ENCODE measurements at places on chromosomes 1 and 21. TPM values are rescaled to one million over a fixed set of nuclear protein-coding genes. Genes with fewer than 3 reads are reported as not detected.
A peak's percentile ranks its signal among the peaks of the same experiment; 100 is the strongest.

DNA sequence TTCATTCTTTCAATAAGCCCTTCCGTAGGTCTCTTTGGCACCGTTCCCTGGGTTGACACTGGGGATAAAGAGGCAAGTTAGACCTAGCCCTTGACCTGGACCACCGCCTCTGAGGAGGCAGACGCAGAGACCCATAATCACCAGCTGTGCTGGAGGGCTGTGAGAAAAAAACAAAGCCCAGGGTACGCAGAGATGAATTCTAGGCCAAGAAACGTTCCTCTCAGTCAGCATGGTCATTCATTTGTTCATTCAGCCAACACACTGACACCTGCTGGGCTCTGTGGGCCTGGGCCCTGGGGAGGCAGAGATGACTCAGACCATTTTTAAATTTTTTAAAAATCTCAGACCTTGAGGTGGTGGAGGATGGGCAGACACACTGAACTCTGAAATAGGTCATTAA, 26.3 kb upstream of the TRABD2B start:
- no peak for DNase-seq

GRCh38 chr1:231926340-231926739, 299.8 kb downstream of the DISC1 start:
- DNase-seq: no peak

DNA sequence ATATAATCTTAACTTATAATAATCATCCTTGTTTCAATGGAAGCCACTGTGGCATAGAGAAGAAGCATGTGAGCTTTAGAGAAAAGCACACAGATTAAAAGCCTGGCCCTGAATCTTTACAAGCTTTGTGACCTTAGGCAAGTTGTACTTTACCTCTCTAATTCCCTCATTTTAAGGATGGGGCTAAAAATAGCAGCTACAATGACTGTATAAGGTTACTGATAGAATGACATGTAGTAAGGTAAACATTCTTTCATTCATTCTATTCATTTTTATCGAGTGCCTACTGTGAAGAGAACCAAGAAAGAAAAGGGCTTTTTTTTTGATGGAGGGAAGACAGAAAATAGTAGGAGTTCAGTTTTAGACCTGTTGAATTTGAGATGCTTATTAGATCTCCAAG, 25.6 kb downstream of the CDKN2C start:
- no peak for DNase-seq

GRCh38 chr1:151837197-151837596, 2.4 kb downstream of the C2CD4D start:
- no peak for DNase-seq

- DNase-seq: peak; percentile 59
These were observed 563 bp upstream of the NFIA start for GRCh38 chr1:61081686-61082310.

GRCh38 chr1:234396871-234397270, 23.6 kb downstream of the COA6 start:
- DNase-seq: no peak

SLC5A9 gene
- not detected for total RNA-seq

DNA sequence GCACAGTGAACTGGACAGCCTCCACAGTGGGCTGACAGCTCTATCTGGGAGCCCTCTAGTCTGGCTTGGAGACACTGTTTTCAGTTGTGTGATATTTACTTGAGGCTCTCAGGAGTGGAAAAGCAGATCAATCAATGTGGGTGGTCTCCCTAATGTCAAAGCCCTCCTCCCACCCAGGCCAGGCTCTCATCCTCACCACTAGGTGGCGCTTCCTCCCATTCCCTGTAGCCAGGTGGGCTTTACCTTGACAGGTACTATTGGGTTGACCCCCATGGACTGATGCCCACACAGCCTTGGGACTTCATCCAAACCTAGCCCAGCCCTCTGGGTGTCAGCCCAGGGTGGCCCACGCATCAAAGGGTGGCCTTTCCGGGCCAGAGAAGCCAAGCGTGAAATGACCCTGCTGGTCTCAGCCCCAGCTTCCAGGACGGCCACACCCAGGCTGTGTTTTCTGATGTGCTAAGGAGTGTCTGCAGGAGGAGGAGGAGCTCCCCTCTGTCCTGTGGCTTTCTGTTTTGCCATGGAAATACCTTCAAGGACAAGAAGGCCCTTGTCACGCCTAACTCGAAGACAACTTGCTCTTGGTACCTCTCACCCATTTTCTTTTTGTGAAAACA, 54.0 kb downstream of the CLIC6 start:
- no peak for DNase-seq

DNA sequence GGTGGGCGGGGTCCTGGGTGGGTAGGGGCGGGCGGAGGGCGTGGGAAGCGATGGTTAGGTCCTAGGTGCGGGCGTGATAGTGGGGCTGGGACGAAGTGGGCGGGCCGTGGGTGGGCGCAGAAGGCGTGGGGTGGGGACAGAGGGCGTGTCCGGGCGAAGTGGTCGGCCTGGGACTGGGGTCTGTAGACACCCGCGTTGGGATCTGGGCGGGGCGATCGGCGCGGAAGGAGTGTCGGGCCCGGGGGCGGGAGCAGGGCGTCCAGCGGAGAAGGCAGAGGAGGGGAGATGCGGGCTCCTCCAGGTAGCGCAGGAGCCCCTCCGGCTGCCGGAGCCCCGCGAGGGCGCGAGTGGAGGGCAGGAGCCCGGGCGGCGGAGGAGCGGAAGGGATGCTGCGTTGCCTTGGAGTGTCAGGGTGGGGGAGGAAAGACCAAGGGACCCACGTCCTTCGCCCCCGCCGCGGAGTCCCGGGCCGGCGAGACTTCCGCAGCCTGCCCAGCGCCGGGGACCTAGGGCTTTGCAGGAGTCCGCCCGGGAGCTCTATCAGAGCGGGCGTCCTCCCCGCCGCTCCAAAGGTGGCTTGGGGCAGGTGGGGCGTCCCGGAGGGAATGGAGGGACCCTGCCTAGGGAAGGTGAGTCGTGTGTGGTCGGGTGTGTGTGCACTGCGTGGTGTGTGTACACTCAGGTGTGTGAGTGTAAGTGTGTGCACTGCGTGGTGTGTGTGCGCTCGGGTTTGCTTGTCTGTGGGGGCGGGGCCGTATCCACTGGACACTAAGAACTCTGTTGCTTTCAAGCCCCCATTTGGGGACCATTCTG, 27.0 kb upstream of the PRSS38 start:
- DNase-seq: peak; percentile 22

GRCh38 chr1:193069748-193070385, 10.5 kb downstream of the RO60 start:
- peak; percentile 43 for DNase-seq

GRCh38 chr1:114522264-114522575, 11.2 kb upstream of the TRIM33 start:
- no peak for DNase-seq

PSMB2 gene
- total RNA-seq: 55.7 TPM

GBP5 gene
- total RNA-seq: not detected

DNA sequence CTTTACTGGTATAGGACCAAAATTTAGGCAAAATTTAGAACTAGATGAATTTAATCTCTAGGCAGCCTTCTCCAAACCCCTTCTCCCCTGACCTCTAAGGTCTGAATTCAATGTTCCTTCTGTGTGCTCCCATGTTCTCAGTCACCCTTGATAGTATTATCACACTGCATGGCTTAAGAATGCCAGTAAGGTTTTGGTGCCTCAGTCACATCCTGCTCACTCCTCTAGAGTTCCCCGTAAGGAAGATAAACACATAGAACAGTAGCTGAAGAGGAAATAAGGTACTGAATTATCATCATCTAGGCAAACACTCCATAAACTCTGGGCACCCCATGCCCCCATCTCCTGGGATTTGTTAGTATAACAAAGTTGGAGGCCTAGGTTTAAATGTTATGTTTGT, 18.2 kb downstream of the PRRX1 start:
- no peak for DNase-seq

DNA sequence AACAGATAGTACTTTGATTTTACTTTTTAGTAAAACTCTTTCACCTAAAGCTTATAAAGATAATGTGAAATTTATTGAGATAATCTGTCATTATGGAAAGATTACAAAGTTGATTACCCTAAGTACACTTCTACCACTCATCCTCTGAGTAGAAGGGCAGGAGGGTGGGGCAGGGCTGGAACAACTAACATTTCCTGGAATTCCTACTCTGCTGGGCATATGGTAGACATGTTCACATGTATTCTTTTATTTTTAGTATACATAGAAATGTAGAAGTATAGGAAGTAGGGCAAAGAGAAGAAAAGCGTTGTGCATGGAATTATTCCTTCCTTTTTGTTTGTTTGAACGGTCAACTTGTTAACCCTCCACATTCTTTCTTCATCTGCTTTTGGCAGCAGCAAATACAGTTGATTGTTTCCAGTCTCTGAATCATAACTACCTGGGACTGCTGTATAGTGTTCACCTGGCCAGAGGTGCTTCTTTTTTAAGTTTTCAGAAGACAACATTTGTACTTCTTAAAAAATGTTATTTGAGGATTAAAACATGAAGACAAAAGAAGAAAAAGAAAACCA, 85.1 kb downstream of the POU2F1 start:
- DNase-seq: no peak

- DNase-seq: no peak
These were observed 6.2 kb upstream of the CA6 start for GRCh38 chr1:8939362-8939995.

PRMT2 gene
- 40.4 TPM for total RNA-seq

DNA sequence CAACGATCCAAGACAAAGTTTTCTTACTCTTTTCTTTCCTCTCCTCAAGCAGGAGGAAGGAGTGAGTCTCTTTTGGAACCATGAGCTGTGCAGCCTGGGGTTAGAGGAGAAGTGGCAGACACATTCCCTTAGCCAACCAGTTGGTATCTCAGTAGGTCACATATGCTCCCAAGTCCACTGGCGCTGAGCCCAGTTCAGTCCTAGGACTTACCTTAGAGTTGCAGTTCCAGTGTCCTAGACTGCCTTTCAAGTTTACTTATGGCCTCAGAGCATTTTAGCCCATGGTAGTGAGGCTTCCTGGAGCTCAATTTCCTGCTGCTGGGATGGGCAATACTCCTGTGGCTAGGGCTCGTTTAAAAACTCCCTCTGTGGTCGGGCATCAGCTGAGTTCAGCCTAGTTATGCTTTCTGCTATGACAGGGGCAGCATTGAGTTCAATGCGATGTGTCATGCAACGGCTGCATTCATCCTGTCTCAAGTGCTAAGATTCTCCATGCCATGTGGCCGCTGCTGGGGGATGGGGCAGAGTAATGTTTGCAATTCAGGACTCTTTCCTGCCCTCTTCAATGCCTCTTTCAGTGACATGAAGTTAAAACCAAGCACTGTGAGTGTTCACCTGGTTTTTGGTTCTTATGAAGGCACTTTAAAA, 103.8 kb downstream of the LRRC7 start:
- no peak for DNase-seq

All from NCI-H460 (cell line).